ENCODE measurements at places on chromosomes 7 and 10. TPM values are rescaled to one million over a fixed set of nuclear protein-coding genes. Genes with fewer than 3 reads are reported as not detected.

The NOM1 gene
- 18.2 TPM for total RNA-seq

The ADIRF gene
- 73.0 TPM for total RNA-seq

The ZNF783 gene
- 8.5 TPM for total RNA-seq

The CALCR gene
- not detected for total RNA-seq

The AKR1D1 gene
- not detected for total RNA-seq

The UBE2H gene
- 52.5 TPM for total RNA-seq

The PTTG1IP2 gene
- total RNA-seq, result not detected

The CYP3A5 gene
- 4.8 TPM for total RNA-seq

The SCIN gene
- total RNA-seq, result under 0.01 TPM

The SFTPA1 gene
- under 0.01 TPM for total RNA-seq

The FMC1 gene
- total RNA-seq, result 8.9 TPM
